Stimulated activated CD4-positive, alpha-beta T cell treated with anti-CD3 and anti-CD28 coated beads, Interleukin-1b, Interleukin-23, amount 100 ng/mL, for 1 hour (primary cell): ENCODE measurements at places on chromosomes 4 and X.

DNA sequence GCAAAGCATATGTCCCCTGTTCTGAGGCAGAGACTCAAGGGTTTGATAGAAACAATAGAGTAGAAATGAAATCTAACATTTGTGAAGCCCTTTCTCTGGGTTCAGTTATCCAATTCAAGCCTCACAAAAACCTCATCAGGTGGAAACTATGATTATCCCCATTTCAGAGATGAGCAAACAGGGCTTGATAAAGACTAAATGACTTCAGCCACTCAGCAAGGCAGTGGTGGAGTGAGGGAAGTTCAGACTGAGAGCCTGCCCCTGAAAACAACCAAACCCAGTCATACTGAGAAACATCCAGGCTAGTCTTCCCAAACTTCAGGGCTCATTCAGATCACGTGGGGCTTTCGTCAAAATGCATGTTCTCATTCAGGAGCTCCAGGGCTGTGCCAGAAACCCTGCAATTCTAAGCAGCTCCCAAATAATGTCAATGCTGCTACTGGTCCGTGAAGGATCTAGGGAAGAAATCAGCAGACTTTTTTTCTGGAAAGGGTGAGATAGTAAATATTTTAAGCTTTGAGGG is 109.6 kb upstream of the KIT start:
- no peak for DNase-seq

DNA sequence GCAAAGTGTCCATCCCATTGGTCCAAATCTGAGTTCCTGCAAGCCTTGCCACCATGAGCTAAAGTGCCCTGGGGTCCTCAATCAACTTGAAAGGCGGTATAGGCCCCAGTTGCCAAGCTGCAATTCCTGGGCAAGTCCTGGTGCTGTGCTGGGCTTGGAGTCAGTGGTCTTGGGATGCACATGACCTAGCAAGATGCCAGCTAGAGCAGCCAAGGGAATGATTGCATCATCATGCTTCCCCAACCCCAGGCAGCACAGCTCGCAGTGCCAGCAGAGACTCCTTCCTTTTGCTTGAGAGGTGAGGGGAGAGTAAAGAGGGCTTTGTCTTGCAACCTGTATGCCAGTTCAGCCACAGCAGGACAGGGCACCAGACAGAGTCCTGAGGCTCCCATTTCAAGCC is 50.5 kb downstream of the KCNIP4 start:
- no peak for DNase-seq

- no peak for DNase-seq
Observed at GRCh38 chr4:133131829-133132460, 17.1 kb upstream of the PCDH10 start.

DNA sequence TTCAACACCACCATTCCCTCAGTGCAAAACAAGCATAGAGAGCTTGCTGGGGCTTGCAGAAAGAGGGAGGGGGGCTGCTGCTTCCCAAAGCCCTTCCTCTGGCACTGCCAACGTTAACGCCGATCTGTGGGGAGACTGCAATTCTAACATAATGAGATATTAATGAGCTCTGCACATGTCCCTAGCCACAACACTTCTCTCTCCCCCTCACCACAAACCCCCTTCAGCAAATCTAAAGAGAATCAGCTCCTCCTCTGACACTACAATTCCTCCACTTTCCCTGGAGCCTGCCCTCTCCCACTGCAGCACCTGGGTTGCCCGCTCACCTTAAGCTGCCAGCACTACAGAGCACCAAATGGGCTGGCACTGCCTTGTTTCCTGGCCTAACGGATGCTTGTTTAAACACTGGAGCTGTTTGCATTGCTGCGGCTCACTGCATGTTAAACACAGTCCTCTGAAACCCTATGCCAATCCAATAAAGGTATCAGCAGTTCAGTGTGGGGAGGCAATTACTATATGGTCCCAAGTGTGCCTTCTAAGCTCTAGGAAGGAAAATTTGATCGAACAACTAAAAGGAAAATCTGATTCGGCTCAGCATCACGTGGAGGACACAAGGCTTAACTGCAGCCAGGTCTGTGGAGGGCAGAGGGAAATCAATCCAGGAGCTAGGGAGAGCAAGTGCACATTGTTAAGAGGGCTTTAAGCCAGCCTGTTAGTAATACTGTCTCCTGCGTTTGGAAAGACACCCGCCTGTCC is 232.4 kb downstream of the MAML3 start:
- no peak for DNase-seq

DNA sequence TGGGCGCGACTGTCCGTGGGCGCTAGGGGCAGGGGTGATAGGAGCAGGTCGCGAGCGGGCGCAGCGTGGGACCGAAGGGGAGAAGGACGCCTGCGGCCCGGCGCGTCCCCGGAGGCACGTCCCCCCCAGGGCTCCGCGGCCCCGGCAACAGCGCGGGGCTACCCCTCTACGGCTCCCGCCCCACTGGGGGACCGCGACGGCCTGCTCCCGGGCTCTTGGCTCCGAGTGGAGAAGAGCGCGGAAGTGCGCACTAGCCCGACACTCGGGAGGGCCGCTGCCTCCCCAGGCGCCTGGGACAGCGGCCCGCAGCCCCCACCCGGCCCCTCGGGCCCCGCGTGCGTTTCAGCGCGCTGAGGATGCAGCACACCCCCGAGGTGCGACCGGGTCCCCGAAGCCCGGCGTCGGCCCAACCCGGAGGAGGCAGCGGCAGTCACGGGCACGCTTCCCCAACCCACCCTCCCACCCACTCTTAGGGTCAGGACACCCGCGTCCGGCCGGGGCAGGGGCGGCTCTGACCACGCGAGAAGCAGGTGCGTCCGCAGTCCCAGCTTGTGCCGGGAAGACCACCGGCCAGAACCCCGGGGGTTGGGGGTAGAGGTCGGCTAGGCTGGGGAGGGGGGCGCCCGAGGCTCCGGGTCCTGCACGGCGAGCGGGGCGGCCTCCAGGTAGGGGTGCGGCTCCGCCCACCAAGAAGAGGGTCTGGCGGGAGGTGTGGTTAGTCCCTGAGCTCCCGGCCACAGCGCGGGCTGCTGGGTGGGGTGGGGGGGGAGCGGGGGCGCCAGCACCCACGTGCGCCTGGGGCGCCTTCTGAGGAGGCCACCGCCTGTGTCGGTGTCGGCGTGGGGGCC is 18.5 kb upstream of the NAT8L start:
- no peak for DNase-seq

- DNase-seq = no peak
Observed at GRCh38 chr4:138494931-138495330, 252.8 kb upstream of the SLC7A11 start.

DNA sequence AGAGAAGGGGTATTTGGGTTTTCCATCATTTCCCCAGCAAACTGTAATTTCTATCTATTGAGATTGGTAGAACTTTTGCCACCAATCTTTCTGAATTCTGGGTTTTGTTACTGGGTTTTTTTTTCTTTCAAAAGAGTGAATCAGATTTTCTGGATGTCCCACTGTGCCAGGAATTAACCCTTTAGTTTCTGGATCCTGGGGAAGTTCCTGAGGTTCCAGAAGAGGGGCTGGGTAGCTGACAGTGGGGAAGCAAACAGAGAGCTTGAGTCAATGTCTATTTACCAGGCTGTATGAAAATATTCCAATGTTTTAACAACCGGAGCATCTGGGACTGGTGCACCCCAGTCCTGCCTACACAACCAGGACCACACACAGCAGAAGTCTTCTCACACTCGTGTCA is 25.8 kb upstream of the SOD3 start:
- no peak for DNase-seq

DNA sequence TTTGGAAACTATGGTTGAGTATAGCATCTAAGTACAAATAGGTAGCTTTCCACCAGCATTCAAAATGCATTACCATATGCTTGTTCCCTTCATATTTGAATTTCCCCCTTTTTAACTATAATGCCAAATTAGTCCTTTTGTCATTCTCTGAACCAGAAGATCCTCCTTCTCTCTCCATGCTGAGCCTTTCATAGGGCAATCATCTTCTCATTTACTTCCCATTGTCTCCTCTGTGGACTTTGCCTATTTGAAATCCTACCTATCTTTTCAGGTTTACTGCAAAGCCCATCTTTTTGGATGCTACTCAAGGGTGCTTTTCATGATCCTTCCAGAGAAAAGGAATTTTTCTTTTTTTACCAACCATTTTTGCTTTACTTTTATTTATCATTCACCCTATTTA is 54.7 kb downstream of the DKK2 start:
- DNase-seq = no peak

GRCh38 chr4:37561803-37562207 is 124.4 kb downstream of the RELL1 start:
- DNase-seq = no peak

DNA sequence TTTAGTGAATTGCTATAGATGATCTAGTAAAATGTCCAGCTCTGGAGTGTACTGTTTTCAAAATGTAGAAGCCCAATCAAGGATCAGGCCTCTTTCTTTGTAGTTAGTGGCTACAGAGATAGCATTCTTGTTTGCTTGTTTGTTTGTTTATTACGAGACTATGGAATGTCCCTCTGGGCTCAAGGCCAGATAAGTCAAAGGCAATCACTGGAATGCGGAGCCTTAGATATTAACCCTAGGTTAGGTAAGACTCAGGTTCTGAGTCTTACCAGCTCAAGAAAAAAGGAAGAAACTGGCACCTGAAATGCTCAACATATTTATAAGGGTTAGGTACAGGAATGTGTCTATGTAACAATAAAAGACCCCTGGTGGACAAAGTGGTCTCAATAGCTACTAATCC is 261.5 kb downstream of the SLC7A11 start:
- no peak for DNase-seq

- no peak for DNase-seq
Observed at GRCh38 chr4:42513748-42514492, 116.6 kb downstream of the SHISA3 start.

DNA sequence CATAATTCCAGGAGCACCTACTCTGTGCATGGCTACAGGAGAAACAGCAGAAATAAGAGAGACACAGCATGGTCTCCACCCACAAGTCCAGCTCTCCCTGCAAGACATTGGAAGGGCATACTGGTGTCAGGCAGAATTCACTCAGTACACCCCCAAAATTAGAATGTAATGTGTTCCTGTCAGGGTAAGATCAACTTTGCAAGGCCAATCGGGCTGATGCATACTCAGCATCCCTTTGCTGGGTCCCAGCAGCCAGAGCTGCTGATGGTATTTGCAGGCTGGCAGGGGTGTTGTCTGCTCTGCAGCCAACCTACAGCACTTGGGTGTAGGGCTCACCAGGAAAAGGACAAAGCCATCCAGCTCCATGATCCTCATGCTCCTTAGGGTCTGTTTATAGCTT is 295.4 kb upstream of the STS start:
- no peak for DNase-seq

DNA sequence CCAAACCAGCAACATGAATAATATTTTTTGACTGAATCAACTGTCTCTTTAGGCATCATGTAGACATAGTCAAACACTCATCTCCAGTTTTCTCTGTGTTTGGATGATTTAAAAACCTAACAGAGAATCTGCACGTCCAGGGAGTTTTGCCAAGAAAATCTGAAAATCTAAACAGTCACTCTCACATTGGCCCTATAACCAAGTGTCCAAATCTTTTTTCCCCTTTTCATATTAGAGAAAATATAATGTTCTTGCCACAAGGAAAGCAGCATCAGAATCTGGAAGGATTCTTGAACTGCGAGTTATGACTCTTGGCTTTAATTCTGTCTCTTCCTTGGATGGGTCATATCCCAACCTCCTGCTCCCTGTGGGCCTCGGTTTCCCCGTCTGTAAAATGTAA is 8.8 kb upstream of the CHRDL1 start:
- no peak for DNase-seq

- no peak for DNase-seq
Observed at GRCh38 chr4:113607998-113608397, 153.5 kb downstream of the CAMK2D start.

DNA sequence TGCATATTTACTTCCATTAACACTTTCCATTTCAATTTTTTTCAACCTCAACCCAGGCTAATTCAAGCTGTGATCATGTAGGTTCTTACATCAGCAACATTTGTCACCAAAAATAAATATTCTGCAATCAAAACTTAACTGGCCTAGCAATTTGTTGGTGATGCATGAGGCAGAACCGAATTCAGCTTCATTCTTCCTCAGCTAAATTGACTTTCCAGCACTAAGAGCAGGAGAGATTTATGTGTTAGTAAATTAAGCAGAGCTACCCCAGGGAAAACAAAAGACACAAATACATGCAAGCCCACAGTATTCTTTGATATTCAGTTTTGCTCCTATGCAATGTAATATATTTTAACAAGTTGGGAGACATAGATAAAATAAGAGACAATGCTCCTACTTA is 208.7 kb upstream of the NDST3 start:
- DNase-seq = no peak

DNA sequence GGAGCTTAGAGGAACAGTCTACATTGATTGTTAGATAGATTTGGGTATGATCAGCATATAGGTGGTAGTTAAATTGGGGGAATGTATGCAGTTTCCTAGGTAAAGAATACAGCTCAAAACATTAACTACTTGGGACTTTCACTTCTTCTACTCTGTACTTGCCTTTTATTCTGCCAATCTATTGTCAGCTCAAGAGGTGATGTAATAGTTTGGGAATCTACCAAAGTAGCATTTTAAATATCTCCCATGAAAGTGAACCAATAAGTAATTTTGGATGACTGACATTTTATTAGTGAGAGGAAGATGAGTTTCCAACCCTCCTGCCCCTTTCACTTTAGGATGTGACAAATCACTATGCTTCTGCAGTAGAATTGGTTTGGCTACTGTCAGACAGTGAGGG is 43.4 kb downstream of the NUDT6 start:
- DNase-seq = no peak

GRCh38 chr4:180099957-180100356 is 2143.2 kb upstream of the TENM3 start:
- no peak for DNase-seq

- DNase-seq = no peak
Observed at GRCh38 chr4:176230836-176231235, 35.5 kb upstream of the SPATA4 start.

- DNase-seq = no peak
Observed at GRCh38 chr4:22532896-22533295, 17.0 kb upstream of the ADGRA3 start.

DNA sequence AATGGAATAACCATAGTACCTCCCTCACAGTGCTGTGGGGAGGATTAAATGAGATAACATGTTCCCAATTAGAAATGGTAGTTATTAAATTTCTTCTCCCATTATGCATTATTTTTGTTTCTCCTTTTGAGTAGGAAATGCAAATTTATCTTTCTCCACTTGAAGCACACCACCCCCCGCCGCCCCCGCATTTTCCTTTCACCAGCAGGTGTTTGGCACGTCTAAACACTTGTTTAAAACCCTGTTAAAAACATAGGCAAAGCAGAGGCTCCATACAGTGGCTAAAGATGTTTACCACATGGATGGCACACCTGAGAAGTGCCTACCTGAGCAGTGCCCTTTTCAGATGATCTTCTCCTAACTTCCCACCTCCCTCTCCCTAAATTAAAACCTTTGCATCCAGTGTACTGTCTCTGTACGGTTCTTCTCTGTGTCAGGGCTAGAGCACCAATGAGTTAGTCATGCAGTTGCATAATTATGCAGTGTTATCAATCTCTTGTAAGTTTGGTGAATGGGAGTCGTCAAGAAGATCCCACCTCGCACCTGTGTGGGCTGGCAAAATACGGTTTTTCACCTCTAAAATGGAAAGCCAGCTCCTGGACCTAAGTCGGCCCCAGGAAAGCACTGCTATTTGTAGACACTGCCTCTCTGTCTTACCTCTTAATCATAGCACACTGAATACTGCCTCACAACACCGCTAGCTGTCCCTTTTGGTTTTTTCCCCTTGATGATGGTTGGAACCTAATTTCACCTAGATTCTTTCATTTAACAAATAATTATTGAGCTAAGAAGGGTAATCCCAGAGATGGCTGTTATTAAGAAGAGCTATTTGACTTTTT is 122.0 kb downstream of the CT47B1 start:
- DNase-seq = no peak
